ENCODE measurements at places on chromosomes 2 and 18. TPM values are rescaled to one million over a fixed set of nuclear protein-coding genes. Genes with fewer than 3 reads are reported as not detected.

GRCh38 chr2:23566241-23567142 is 181.5 kb downstream of the KLHL29 start:
- DNase-seq, result no peak

TMEM247 gene
- total RNA-seq, result not detected

SERPINB13 gene
- not detected for total RNA-seq

DNA sequence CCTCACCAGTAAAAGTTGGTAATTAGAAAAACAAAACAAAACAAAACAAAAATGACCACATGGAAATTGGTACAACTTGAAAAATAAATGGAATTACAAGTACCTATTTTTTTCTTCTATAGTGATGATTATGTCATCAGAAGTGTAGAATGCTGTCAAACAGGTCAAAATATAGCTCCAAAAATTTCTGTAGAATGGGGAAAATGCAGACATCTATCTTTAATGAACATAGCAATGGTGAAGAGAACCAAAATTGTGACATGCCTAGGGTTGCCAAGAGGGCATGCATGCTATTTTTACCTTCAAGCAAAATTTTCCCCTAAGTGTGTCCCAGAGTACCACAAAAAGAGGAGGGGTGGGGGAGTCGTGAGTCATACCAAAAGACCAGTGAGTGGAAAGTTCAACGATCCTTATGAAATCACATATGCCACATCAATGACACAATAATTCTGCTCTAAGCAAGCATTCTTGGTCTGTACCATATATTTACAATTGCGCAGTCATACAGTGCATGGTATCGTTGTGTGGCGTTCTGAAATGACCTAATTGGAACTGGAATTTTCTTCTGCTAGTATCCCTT is 1436.4 kb downstream of the SUCLG1 start:
- DNase-seq, result no peak

DNA sequence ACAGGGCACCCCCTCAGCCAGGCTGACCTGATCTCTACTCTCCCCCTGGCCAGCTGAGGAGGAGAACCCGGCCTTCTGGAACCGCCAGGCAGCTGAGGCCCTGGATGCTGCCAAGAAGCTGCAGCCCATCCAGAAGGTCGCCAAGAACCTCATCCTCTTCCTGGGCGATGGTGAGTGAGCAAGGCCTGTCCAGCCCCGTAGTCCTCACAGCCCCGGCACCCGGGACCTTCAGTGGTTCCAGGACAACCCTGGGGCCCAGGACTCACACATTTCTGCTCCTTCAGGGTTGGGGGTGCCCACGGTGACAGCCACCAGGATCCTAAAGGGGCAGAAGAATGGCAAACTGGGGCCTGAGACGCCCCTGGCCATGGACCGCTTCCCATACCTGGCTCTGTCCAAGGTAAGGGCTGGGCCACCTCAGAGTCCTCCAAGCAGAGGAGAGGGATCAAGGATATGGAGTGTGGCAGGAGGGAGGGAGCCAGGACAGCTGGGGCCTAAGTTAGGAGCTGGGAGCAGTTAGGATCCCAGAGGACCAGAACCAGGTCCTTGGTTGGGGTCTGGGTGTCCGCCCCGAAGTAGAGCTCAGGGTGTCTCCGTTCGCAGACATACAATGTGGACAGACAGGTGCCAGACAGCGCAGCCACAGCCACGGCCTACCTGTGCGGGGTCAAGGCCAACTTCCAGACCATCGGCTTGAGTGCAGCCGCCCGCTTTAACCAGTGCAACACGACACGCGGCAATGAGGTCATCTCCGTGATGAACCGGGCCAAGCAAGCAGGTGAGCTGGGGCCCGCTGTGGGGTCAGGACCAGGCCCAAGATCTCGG is 555 bp downstream of the ALPI start:
- no peak for DNase-seq

TMEM18 gene
- total RNA-seq, result 18.6 TPM

DNA sequence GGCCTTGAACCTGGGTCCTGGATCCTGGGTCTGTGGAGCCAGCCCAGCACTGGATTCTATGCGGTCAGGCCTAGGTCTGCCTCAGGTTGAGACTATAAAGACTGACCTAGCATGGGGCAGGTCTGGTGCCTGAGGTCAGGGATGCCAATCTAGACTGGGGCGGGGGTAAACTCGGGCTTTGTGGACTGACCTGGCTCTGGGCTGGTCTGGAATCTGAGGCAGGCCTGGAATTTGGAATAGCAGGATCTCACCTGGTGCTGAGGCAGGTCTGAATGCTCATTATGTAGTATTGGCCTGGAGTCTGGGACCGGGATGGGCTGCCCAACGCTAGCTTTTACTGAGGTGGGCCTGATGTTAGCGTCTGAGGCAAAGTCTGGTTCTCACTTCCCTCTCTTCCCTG is 256.0 kb downstream of the KIAA1328 start:
- DNase-seq, result no peak

- no peak for DNase-seq
Observed at GRCh38 chr2:241188361-241189092, at the start of gene ANO7. Gene ANO7, plus strand, starts transcription at chr2:241188677. Its CDS starts 1,387 bp downstream, at chr2:241190064.

GRCh38 chr18:27685091-27685490 is 491.8 kb downstream of the CDH2 start:
- no peak for DNase-seq

- DNase-seq, result no peak
Observed at GRCh38 chr2:202628646-202629198, 6.0 kb upstream of the FAM117B start.

- no peak for DNase-seq
Observed at GRCh38 chr2:191258996-191259395, 13.8 kb downstream of the MYO1B start.

ANTXR1 gene
- total RNA-seq, result 142 TPM

C2orf66 gene
- not detected for total RNA-seq

DNA sequence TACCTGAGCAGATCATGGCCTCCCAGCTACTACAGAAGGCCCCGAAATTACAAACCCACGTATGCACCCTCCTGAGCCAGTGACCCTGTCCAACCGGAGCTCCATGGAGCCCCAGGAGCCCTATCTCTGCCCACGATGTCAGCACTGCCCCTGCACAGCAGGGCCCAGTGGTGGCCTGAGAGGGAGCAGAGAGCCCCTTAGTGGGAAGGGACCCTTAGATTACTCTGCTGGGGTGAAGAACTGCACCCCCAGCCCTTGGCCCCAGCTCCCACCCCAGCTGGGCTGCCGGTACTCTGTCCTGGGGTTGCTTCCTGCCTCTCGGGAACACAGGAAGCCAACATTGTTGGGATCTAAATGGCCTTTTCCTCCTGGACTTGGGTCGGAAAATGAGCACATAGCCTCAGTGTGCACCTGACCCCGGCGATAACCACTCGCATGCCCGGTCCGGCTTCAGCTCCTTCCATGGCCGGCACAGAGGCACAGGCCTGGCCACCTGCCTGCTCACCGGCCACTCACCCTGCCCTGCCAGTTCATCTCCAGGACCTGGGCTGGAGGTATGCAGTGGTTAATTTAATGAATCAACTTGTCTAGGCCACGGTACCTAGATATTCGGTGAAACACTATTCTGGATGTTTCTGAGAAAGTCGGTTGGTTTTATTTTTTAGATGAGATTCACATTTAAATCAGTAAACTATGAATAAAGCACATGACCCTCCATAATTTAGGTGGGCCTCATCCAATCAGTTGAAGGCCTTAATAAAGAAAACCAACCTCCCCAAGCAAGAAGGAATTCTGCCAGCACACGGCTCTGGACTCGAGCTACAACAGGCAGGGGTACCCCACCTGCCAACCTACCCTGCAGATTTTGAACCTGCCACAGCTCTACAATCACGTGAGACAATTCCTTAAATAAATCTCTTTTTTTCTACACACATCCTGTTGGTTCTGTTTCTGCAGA is 19.2 kb downstream of the TNS1 start:
- DNase-seq, result no peak

DNA sequence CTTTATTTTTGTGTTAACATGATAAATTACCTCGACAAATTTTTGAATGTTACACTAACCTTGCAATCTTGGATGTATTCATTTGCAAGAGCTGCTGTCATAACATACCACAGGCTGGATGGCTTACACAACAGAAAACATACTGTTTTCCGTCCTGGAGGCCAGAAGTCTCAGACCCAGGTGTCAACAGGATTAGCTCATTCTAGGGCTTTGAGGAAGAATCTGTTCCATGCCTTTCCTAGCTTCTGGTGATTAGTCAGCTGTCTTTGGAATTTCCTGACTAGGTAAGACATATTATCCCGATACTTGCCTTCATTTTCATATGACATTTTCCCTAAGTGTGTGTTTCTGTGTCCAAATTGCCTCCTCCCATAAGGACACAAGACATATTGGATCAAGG is 188.6 kb upstream of the CDH19 start:
- DNase-seq, result no peak

DNA sequence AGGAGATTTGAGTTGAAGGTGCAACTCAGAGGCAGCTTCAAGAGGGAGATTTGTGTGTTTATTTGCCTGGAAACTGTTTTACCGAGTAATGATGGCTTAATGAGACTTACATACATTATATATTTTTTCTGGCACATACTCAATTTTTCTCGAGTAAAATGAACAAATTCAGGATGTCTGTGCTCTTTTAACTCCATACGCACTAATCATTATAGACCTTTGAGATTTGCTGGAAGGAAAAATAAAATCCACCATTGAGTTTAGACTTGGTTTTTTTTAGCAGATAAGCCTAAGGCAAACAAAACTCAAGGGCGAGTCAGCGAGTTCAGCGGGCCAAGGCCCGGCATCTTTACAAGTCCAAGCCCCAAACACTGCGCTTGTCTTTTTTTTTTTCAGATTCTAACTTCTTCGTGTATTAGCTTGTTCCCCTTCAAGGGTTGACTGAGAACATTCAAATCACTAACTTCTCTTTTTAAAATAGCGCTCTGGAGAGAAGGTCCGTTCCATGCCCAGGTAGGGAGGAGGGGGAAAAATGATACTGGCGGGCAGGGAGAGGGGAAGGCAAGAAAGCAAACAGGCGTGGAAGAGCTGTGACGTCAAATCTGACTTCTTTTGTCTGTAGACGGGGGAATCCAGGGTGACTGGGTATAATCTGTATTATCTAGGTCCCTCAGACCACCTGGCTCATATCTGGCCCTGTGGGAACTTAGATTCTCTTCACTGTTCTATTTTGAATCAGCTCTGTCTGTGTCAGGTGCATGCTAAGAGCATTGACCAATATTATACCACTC is 72.7 kb upstream of the MAP3K20 start:
- DNase-seq, result no peak
